ENCODE measurements at places on chromosomes 3 and 15.
A peak's percentile ranks its signal among the peaks of the same experiment; 100 is the strongest.

GRCh38 chr3:151431940-151432339 is 28.9 kb downstream of the IGSF10 start:
- no peak for DNase-seq

DNA sequence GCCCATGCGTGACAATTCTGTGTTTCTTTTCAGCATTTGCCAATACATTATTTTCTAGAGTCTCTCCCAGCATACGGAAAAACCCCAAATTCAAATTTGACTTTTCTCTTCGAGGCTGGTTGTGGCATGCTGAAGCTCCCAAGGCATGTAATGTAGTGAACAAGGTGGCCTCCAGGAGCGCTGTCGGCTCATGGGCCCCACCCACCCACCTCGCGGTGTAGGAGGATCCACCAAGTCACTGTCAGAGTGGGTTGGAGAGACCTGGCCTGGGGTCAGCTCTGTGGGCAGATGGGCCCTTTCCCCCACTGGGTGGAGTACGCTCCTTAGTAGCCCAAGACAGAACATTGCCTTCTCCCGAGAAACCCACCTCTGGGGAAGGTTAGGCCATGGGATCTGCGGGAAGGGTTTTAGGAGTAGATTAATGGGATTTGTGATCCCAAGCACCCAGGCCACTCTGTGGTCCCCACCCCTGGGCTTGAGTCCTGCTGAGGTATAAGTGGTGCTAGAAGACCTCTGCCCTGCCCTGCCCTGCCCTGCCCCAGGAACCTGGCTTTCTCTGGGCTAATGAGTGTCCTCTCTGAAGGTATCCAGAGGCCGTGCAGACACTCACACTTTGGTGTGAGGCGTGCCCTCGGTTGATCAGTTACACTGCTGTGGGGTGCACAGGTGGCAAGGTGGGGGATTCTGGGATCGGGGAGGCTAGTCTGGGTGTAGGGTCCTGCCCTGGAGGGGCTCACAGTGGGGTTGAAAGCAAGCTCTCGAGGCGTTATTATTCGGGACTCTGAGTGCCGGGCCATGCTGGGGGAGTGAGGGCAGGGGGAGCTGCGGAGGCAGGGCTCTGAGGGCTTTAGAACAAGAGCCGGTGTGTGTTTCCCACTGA is 97.9 kb downstream of the APBA2 start:
- DNase-seq, result no peak

- DNase-seq, result no peak
Measured at GRCh38 chr3:10772271-10773161, 43.5 kb upstream of the SLC6A11 start.

DNA sequence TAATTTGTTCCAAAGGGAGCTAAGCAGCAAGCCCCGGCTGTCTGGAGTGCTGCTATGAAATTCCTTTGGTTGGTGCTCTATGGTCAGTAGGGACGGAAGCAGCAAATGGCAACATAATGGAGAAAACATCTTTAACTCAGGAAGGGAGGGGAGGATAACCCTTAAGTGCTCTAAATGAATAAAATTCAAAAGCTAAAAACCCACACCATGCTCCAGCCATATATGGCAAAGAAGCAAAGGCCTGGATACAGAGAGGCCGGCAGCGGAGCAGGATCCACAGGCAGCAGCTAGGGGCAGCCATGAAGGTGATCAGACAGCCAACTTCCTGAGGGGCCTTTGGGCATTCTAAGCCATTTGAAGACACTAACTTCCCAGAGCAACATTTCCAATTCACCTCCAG is 38.9 kb downstream of the IL17RD start:
- DNase-seq, result no peak

DNA sequence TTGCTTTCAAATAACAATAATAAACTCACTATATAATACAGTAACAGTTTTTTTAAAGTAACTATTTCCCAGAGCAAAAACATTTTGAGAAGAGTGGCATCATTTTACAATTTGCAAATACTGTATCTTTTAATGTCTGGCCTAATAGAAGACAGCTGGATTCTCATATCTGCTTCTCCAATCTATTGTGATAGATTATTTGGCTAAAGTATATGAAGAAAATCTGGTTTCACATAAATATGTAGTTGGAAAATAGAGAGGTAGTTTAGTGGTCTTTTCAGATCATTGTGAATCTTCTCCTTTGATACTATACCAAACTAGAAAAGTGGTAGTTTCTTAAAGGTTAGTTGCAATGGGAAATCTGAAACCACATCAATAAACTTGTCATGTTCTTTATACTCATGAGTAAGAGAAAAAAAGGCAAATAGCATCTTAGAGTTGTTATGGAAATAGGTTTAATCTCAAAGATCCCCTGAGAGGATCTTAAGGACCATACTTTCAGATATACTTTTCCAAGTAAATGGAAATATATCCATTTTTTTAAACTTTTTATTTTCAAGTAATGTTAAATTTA is 124.8 kb upstream of the NR2E3 start:
- DNase-seq, result no peak

GRCh38 chr3:148707601-148708380 is 10.1 kb downstream of the AGTR1 start:
- no peak for DNase-seq

DNA sequence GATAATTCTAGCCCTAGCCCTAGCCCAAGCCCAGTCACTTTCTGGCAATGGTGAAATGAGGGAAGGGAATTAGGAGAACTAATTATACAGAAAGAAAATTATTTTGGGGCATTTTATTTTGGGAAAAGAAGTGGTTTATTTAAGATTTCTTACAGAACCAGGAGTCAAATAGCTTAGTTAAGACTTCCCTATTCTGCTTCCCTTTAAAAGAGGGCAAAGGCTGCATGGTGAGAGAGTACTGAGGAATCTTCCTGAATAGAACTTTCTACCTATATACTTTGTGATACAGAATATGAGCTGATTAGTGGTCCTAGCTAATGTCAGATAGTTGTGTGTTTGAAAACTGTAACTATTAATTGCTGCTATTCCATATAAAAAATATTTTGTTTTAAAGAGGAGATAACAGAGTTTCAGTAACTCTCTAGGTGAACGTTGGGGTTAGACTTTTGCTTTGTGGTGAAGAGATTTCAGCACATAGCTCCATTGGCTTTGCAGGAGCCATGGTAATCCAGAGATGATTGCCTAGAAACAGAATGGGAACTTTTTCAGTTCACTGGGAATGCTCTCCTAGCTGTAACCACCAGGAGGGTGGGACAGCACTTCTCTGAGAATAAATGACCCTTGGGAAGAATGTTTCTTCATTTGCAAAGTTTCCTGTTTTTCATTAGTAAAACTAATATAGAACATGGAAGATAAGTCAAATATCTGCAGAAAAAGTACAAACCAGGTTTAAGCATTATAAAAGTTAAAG is 5.3 kb upstream of the GCSAM start:
- DNase-seq, result no peak

- DNase-seq, result no peak
Measured at GRCh38 chr3:20527368-20527767, 341.4 kb upstream of the SGO1 start.

DNA sequence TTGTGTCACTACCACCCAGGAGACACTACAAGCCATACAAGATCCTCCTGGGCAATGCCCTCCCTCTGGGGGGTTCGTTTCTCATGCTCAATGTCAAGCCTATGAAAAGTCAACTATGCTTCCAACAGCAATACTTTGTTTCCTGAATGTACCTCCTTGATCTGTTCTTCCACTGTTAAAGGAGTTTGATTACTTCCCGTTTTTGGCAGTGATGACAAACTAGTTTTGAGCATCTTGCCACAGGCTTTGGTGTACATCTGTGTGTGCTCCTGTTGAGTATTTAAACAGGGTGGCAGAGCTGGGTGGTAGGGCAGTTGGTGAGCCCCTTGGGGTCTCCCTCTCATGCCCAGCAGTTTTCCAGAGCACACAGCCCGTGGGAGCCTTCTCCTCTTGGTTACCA is 81.4 kb downstream of the IL12A start:
- no peak for DNase-seq

DNA sequence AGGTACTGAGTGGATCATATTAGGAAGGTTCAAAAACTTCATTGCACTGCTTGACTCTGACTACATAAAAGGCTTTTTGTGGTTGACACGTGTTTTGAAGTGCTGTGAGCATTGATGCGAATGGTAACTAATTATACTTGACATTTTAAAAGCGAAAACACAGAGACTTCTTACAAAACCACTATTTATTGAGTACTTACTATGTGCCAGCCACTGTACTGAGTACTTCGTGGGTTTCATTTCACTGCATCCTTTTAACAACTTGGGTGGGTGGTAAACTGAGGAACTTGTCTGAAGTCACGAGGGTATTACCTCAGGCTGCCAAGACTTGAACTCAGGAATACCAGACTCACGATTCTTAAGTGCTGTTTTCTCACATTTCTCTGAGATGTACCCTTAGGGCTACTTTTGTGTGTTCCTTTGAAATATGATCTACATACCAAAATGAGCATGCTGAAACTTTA is 45.3 kb upstream of the PPP4R2 start:
- no peak for DNase-seq

DNA sequence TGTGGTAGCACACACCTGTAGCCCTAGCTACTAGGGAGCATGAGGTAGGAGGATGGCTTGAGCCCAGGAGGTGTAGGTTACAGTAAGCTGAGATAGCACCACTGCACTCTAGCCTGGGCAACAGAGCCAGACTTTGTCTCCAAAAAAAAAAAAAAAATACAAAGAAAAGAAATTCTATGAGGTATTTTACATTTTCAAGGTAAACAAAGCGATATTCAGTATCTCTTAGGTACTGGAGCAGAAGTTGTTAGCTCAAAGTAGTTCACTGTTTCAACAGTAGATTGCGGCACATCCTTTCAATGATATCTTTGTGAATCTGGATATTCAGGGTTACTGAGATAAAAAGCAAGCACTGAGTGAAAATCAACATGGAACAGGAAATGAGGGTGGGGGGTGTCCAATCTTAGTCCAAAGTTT is 318.5 kb downstream of the ZNF621 start:
- no peak for DNase-seq

GRCh38 chr3:102353805-102354204 is 81.0 kb upstream of the ZPLD1 start:
- DNase-seq, result no peak

- DNase-seq, result no peak
Measured at GRCh38 chr3:63949005-63949404, 36.8 kb upstream of the SCAANT1 start.

DNA sequence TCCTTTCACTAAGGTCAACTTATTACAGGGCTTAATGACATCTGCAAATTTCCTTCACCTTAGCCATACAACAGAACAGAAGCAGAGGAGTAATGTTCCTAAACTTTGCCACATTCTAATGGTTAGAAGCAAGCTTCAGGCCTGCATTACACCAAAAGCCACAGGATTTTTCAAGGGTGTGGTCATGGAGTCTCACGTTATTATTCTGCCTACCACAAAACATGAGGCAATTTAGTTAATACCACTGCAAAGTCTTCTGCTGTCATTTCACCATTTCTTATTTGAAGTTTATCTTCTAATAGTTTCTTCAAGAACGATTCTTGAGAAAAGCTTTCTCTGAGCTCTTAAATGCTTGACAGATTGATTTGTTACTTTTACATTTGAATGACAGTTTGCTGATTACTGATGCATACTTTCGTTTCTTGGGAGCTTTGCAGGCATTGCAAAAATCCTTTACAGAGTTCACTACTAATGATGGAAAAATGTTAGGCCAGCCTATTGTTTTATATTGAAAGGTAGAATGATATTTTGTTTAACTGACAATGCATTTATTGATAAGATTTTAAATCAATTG is 1257.1 kb downstream of the NSUN3 start:
- DNase-seq, result no peak

DNA sequence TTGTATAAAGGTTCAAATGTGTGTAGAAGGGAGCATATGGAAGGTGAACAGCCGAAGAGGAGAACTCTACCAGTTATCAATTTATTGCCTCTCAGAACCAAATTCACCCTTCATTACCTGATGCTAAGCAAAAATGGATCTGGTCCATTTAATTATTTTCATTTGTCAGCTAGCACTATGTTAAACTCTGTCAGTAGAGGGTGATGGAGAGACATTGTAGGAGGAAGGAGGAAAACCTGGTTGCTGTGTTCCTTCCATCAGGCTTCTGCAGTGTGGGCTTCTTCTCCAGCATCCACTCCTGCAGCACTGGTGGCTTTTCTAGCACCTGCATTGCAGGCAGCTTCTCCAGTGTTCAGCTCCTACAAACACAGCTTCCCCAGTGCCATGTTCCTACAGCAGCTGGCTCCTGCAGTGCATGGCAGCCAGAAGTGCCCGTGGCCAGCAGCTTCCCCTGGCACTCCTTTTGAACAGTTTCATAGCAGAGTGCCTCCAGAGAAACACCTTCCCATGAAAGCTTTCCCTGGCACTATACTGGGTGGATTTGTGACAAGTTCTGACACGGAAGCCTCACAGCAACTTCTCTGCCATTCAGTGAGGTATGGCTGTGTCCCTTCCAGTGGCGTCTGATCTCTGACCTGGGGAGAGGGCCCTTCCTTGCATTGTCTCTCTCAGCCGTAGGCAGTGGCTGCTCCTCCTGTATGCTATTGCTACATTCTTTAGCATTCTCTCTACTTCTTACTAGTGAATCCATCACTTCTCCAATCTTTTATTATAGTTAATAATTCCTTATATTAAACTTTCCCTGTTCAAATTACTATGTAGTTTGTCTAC is 14.6 kb upstream of the IL17RD start:
- DNase-seq, result no peak

GRCh38 chr15:65132878-65133547 is 595 bp downstream of the PDCD7 start:
- DNase-seq, result peak; percentile 13

DNA sequence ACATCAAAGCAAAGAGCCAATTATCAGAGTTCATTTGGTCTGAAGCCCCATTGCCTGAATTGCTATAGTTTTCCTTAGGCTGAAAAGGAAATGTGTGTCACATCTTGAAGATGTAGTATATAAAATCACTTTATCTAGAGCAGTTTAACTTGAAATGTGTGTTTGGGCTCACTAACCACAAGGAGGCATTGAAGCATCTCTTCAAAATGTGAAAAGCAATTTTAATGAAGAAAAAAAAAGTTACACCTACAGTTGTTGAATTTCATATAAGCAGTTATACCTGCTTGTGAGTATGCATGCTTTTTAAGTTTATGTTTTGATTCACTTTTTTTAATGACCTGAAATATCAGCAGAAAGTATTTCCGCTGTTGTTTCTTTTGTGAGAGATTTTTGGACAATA is 129.3 kb downstream of the IQCH start:
- DNase-seq, result no peak

DNA sequence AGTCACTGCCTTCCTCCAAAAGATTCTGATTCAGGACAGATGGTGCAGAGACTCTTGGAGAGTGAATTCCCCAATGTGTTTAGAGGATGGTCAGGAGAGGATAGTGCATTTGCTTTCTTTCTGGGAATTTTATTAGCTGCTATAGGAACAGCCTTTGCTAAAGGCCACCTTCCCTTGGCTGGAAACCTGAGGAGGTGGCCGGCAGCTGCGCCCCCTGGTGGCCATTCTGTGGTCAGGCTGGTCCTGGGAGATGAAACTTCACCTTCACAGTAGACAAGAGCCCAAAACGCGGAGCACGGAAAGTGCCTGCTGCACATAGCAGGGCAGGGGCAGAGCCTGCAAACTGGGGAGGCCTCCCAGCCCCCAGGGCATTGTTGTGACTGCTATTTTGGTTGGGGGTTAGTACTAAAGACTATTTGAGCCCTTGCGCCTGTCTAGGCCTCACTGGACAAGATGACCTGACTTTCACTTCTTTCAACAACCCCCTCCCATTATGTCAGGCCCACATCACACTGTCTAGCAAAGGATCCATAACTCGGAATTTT is 34.3 kb downstream of the SEC22C start:
- peak; percentile 58 for DNase-seq

- DNase-seq, result peak; percentile 44
Measured at GRCh38 chr15:57031605-57032004, 113.2 kb downstream of the TCF12 start.
